ENCODE measurements at places on chromosomes 3 and 15.

GRCh38 chr15:92934716-92935115, 34.6 kb downstream of the CHD2 start:
- no peak for DNase-seq

DNA sequence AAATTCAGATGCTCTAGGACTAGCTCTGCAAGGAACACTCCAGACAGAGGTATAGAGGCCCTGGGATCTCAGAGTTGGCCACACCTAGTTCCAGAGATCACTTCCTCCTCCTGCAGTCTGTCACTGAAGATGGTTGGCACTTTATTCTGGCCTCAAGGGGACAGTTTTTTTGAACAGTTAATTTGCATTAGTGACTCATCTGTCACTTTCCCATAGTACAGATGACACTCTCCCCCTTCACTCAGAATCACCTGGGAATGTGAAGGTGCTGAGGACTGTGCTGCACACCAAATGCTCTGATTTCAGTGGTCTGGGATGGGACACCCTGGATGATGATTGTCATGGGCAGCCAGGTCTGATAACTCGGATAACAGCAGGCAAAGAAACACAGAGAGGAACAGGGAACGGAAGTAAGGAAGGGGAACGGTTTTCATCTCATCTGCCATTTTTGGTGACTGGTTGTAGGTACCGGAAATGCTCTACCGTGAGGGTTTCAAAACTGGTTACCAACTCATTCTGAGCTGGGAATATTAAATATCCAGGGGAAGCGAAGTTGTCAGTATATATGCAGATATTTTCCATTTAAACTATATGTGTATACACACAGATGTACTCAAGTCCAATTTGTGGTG, 232.5 kb upstream of the ST8SIA2 start:
- no peak for DNase-seq

DNA sequence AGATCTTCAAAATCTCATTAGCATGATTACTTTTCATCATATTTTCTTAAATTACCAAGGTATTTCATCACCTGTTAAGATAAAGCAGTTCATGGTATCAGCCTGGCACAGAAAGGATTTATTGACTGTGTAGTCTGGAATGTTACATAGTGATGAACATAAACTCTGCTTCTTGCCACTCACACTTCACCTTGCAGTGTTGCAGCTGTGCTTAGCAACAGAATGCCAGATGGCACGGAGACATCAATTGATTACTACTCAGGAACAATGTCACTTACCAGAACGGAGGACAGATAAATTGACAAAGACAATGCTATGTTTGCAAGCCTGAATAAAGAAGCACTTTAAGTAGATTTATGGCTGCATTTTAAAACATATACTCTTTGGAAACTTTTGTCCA, 15.0 kb upstream of the BCHE start:
- no peak for DNase-seq

DNA sequence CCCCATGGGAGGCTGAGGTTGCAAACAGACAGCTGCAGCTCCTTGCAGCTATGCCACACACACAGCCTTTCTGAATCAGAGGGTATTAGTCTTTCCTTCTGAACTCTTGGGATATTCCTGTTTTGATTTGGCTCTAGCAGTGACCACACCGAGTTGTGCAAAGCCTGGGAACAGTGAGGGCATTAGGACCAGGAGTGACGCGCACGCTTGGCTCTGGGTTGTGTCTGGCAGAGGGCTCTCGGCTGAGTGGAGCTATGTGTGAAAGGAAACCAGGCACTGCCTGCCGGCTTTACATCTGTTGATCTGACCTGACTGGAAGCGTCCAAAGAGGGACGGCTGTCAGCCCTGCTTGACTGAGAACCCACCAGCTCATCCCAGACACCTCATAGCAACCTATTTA, at the start of gene GALNT15:
Gene GALNT15 (plus strand): TSS at position 292 of the 400 bp plus-strand sequence. CDS start 472 bp downstream, outside the sequence.
- no peak for DNase-seq

GRCh38 chr3:98986073-98986472, 84.6 kb upstream of the DCBLD2 start:
- peak; percentile 7 for DNase-seq

- DNase-seq = no peak
Measured at GRCh38 chr3:179840985-179841384, 188.1 kb downstream of the USP13 start.

DNA sequence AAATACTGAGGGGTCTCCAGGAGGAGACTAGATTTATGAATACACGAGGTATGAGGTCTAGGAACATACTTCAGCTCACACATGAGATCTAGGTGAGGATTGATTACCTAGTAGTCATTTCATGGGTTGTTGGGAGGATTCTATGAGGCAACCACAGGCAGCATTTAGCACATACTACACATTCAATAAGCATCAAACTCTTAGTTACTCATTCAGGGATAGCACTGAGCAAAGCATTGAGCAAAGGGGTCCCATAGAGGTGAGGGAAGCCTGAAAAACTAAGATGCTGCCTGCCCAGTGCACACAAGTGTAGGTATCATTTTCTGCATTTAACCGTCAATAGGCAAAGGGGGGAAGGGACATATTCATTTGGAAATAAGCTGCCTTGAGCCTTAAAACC, 4.5 kb downstream of the CCR5 start:
- DNase-seq = peak; percentile 28

- no peak for DNase-seq
Measured at GRCh38 chr3:176814285-176814684, 383.0 kb downstream of the TBL1XR1 start.

GRCh38 chr3:193451902-193452301, 73.3 kb upstream of the ATP13A5 start:
- DNase-seq = no peak

GRCh38 chr3:6697722-6698121, 163.2 kb upstream of the GRM7 start:
- no peak for DNase-seq

GRCh38 chr15:79673416-79674123, 223.2 kb downstream of the MTHFS start:
- no peak for DNase-seq

- no peak for DNase-seq
Measured at GRCh38 chr3:150447631-150448465, 39.8 kb downstream of the TSC22D2 start.

GRCh38 chr3:157532529-157533297, 29.5 kb upstream of the VEPH1 start:
- no peak for DNase-seq

DNA sequence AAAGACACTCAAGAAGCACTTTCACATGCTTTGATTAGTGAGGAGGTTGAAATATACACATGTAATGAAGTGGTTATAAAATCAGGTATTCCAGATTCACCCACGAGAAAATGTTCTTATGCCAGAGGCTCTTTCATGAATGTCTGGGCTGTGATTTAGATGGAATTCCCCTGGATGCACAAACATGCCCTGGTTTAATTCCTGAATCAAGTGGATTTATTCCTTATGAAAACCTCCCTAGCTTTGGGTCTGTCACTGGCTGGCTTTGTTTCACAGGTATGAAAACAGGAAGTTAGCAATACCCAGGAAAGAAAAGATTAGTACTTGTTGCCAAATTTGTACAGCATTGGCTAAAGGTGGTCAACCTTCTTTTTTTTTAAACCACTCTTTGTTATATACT, 1123.0 kb downstream of the ROBO1 start:
- no peak for DNase-seq

- DNase-seq = no peak
Measured at GRCh38 chr3:152322756-152323155, 54.0 kb downstream of the MBNL1 start.

DNA sequence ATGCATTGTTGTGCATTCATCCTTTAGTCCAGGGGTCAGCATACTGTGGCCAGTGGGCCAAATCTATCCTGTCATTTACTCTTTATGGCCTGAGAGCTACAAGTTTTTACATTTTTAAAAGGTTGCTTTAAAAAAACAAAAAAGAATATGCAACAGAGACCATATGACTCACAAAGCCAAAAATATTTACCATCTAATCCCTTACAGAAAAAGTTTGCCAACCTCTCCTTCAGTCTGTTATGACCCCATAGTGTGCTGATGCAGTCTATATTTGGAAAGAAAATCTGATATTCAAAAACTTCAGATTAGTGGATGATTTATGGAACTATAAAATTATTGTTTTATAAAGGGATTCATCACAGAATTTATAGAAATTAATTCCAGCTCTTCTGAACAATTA, 237.5 kb upstream of the IL12A start:
- DNase-seq = no peak

DNA sequence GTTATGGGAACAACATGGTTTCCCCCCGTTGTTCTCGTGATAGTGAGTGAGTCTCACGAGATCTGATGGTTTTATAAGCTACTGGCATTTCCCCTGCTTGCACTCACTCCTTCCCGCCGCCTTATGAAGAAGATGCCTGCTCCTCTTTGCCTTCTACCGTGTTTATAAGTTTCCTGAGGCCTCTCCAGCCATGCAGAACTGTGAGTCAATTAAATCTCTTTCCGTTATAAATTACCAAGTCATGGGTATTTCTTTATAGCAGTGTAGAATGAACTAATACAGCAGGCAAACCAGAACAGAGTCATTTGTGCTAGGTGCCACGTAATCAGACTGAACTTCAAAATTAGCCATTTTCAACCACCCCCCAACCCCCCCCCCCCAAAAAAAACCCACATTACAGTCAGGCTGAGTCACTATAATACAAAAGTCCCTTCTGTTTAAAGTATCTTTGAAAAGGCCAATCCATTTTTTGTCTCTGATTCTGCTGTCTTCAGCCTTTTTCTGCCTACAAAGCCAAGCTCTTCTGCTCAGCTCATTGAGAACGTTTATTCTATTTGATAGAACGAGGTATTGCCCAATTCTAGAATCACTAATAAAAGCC, 4.1 kb downstream of the OR4F6 start:
- no peak for DNase-seq

- DNase-seq = no peak
Measured at GRCh38 chr15:101187820-101188636, 63.8 kb downstream of the CHSY1 start.

DNA sequence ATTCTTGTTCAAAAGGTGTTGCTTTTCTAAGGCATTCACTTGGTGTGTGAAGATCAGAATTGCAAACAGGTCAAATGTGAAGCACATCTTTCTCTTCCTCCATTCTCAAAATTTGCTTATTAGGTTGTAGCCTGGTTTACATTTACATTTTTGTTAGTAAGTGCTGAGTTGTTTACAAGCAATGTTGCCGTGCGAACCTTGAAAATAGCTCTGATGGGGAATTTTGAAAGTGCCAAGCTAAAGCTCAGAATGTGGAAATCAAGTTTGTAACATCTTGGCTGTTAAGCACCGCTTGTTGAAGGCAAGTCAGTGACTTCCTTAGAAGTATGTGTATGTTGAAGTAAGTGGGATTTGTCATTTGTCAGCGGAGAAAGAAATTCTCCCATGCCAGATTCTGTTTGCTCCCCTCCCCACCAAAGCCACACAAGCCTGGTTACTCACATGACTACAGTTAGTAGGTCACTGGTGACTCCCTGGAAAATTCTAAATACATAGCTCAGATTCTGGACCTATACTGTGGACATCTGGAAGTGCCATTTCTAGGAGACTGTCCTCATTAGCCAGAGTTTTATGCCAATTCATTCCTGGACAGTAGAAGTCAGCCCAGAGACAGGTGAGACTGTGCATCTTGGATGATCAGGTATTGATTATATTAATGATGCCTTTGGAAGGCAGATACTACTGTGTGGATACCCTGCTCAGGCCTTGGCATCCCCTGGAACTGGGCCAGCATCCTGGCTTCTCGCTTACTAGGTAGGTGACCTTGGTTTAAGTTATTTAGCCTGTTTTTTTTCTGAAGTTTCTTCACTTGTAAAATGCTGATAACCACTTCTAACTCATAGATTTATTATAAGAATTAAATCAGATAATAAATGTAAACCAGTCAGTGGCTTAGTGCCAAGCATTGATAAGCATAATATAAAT, 390.6 kb upstream of the SEMA6D start:
- DNase-seq = no peak

- no peak for DNase-seq
Measured at GRCh38 chr3:168998792-168999191, 664.7 kb downstream of the MECOM start.
